ENCODE measurements at places on chromosomes 13 and 19. TPM values are rescaled to one million over a fixed set of nuclear protein-coding genes. Genes with fewer than 3 reads are reported as not detected.

The SEMA6B gene
- 12.4 TPM for total RNA-seq

DNA sequence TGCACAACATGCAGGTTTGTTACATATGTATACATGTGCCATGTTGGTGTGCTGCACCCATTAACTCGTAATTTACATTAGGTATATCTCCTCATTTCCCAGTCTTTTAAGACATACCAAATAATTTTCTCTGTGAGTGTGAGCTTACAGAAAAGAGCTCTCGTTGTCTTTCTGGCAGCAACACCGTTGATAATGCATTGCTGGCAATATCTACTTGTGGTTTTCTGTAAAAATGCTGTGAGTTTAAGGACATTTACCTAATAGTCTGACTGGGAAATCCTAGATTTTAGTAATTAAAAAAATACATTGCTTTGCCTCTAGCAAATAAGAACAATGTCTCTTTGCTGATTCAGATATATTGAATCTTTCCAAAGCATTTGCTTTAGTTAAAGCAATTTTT lies 8.4 kb downstream of the IGFL3 start:
- DNase-seq, result no peak

DNA sequence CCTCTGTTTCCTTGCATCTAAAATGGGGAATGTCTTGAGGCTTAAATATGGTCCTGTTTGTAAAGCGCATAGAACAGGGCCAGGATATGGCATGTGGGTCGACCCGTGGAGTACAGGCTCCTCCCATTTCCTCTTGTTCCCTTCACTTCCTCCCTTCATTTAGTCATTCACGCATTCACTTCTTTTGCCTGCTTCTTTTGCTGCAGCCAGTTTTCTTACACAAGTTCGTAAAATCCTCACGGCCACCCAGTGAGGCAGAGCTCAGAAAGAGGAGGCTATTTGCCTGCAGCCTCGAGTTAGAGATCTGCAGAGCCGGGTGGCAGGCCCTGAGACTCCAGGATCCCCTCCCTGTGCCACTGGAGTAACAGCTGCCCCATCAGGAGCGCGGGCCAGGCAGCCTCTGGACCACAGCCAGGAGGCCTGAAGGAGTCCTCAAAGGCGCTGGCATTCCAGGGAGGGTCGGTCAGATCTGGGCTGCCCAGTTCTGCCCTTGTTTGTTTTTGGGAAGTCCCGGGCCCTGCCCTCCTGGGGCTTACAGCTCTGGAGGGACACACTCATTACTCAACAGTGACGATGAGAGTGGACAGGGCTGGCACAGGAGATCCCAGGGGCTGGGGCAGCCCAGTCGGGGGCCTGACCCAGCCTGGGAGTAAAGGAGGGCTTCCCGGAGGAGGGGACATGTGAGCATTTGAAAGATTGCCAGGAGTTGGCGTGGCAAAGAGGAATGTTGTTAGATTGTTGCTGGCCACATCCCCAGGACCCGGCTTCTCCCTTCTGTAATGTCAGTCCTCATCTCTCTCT lies 4.6 kb downstream of the PPP5C start:
- no peak for DNase-seq

DNA sequence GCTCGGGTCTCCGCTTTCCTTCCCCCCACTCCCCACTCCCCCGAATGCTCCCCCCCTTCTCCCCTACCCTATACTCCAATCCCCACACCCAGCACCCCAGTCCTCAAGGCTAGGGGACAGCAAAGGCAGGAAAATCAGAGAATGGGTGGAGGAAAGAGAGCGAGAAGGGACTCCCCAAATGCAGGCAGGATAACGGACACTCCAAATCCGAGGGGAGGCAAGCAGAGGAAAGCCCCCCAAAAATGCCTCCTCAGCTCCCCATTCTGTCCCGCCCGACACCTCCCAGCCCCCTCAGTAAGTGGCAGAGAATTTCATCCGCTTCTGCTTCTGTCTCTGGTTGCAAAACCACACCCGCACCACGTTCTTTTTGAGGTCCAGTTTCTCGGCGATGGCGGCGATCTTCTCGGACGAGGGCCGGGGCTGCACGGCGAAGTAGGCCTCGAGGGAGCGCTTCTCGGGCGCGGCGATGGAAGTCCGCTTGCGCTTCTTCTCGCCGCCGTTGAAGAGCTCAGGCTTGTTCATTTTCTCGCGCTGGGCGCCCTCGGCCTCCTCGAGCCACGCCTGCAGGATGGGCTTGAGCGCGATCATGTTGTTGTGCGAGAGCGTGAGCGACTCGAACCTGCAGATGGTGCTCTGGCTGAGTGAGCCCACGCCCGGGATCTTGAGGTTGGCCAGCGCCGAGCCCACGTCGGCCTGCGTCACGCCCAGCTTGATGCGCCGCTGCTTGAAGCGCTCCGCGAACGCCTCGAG lies 2.1 kb downstream of the POU4F1 start:
- no peak for DNase-seq

GRCh38 chr19:2634228-2634951 lies 68.1 kb downstream of the GNG7 start:
- peak; percentile 40 for DNase-seq

All from tibial nerve (tissue), 4 donors.